Stimulated activated CD8-positive, alpha-beta memory T cell treated with anti-CD3 and anti-CD28 coated beads, Interleukin-4, amount 100 ng/mL, for 4 hours (primary cell): ENCODE measurements at places on chromosomes 5 and 9.

DNA sequence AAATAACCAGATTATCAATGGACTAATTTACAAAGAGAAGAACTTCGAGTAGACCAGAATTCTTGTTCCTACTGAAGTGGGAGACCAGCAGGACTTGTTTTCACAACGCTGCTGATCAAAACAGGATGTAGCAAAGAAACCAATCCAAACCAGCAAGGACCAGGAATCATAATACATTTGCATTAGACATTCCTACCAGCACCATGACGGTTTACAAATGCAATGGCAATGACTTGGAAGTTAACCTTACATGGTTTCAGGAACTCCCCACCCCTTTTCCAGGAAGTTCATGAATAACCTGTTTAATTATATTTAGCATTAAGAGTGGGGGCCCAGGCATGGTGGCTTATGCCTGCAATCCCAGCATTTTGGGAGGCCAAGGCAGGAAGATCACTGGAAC is 100.0 kb downstream of the LPAR1 start:
- DNase-seq, result no peak

DNA sequence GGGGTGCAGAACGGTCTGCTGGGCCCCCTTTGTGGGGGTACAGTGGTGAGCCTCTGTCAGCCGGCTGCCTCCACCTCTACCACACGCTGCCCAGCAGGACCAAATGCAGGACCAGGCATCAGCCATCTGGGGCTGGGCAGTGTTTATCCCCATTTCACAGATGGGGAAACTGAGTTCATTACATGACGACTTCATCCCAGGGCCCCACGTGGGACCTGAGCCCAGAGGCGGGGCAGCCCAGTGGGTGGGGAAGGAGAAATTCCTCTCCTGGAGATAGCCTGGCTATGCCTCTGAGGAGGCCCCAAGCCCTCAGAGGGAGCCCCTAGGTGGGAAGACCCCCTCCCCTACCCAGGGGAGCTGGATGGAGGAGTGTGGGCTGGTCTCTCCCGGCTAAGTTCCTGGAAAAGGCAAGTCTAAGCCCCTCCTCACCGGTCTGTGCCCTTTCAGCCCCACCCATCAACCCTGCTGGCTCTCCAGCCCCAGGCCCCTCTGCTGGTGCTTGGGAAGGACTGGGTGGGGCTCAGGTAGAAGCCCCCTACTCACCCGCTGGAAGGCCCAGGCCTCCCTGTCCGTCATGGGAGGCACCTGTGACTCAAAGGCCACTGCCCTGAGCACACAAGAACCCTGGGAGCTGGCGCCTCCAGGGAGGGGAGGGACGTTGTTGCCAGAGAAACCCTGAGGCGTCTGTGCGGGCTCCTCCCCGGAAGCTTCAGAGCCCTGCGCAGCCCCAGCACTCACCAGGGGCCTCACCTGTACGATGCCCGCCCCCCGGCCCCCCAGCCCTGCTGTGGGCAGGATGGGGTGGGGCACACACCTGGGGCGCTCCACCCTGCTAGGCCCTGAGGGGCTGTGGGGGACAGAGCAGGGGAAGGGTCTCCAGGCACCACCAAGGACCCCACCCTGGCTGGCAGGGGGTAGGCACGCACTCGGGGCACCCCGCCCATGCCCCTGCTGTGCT is 7.4 kb upstream of the CCDC187 start:
- DNase-seq, result no peak

DNA sequence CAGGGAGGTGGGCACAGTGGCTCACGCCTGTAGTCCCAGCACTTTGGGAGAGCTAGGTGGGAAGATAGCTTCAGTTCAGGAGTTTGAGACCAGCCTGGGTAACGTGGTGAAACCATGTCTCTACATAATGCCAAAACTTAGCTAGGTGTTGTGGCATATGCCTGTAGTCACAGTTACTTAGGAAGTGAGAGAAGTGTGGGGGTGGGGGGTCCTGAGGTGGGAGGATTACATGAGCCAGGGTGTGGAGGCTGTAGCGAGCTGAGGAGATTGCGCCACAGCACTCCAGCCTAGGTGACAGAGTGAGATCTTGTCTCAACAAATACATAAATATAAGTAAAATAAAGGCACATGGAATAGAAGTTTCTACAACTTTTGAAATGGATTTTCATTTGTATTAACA is 23.1 kb downstream of the VCAN start:
- DNase-seq, result no peak

DNA sequence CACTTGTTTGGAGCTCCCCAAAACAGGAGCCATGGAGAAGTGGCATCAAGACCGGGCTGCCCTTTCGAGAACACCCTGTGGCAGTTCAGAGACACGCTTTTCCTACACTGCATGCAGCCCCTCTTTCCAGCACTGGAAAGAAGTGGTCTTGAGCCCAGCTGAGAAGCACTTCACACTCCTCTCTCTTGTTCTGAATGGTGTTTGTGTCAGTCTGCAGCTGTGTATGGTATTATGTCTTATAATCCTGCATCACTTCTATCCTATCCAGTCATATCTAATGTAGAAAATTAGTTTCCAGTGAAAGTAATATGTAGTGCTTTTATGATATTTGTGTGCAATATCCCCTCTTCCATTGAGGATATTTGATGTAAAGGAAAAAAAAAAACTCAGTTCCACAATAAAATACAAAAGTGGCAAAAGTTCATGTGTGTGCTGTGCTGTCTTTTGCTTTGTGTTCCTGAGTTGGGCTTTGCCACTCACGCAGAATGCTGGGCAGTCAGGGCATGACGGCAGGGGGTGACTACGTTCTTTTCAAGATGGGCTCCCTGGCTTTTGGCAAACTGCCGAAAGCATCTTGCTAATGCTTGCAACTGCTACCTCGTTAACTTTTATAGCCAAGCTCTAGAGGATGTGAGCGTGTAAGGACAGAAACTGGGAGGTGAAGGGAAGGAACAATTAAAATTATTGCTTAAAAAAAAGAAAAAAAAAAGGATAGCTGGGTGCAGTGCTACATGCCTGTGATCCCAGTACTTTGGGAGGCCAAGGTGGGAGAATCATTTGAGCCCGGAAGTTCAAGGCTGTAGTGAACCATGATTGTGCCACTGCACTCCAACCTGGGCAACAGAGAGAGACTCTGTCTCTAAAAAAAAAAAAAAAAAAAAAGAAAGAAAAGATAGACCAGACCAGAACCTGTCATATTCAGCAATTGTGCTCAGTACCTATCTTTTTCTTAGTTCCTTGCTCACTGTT is 102.2 kb downstream of the MAP1B start:
- no peak for DNase-seq

GRCh38 chr9:97480749-97481148 is 20.7 kb upstream of the TMOD1 start:
- no peak for DNase-seq

DNA sequence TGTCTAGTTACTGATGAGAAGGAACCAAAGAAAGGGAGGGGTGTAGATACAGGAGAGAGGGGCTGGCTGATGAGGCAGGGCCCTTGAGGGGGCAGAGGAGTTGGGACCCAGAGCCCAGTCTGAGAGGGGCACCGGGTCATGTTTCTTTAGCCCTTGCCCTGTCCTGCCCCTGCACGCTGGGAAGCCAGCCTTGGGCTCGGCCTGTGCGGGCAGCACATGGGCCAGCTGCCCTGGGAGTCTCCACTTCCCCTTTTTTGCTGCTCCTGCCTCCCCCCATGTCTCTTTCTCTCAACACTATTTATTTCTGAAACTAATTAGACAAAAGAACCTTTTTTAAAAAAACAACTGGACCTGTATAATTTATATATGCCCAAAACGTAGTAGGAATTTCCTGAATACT is 20.5 kb downstream of the MVB12B start:
- DNase-seq, result no peak

DNA sequence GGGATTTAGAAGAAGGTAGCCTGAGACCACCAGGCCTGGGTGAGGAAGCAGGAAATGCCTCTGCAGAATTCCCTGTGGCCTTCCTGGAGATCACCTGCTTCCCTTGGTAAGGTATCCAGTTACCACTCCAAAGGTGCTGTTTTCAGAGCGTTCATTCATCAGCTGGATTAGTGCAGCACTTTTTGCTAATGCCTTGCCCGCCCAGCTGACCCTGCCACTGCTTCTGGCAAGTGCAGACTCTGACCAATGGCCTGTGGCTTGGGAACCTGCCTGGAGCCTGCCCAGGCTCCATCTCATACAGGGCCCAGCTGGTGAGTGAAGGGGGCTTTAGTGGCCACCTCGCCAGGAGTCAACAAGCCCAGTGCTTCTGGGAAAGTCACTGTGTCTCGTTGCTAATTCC is 48.6 kb downstream of the FOXI1 start:
- no peak for DNase-seq

GRCh38 chr5:110726249-110727024 is at the start of gene TMEM232:
TMEM232 (minus strand) TSS chr5:110726671; CDS start chr5:110667352, 59,319 bp downstream.
- DNase-seq, result peak; percentile 38

DNA sequence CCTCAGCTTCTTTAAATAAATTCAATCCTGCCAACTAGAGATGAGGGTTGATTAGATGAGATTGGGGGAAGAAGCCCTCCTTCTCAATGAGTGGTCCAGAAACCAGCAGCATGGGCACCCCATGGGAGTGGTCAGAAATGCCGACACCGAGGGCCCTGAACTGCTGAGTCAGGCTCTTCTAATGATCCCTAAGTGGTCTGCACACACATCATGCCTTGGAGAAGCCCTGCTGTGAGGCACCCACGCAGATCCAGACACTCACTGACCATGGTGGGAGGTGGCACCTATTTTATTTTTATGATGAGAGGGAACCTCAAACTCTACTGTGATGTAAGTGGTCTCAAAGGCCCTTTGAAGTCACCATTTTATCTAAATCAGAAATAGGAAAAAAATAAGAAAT is 72.3 kb upstream of the BOD1 start:
- DNase-seq, result no peak

- DNase-seq, result no peak
These were observed 65.0 kb downstream of the ST8SIA4 start for GRCh38 chr5:100838048-100838473.

- no peak for DNase-seq
These were observed 143.6 kb upstream of the PITX1 start for GRCh38 chr5:135177591-135177990.

GRCh38 chr5:32503261-32503660 is 58.7 kb upstream of the ZFR start:
- DNase-seq, result no peak

DNA sequence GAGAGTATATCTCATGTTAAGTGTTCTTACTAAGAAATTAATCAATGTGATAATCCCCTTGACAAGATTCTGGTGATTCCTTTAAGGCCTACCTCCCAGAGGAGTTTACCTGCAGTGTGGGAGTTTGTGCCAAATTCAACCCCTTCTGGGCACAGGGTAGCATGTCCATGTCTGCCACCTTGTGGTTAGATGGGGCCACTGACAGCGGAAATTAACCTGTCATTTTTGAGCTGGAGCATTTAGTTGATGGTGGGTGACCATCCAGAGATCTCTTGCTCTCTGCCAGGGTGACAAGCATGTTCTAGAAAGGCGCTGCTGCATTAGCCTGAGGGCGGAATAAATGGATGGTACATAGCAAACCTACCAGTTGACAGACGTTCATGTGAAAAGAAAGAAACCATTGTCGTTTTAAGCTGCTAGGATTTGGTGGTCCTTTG is 132.2 kb downstream of the FBXO4 start:
- peak; percentile 12 for DNase-seq

DNA sequence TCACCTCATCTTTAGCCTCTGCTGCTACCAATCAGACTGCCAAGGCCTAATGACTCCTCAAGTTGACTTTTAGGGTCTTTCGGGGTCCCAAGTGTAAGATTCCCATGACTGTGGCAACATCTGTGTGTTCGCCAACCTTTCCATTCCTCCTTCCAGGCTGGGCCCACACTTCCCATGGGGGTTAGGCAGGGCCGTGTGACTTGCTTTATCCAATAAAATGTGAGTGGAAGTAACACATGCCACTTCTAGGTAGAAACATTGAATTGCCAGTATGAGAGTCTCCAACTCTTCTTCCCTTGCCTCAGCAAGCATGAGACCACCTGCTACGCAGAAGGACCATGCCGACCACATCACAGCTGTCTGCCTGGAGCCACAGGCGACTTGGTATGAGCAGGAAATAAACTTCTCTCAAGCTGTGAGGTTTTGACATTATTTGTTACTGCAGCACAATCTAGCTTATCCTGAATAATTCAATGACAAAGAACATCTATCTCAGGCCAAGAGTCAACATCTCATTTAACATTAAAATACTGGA is 190.4 kb upstream of the IER5L start:
- no peak for DNase-seq

- no peak for DNase-seq
These were observed 1.0 kb downstream of the SIT1 start for GRCh38 chr9:35649431-35650340.

GRCh38 chr5:78953092-78953800 is 31.9 kb downstream of the ARSB start:
- no peak for DNase-seq

DNA sequence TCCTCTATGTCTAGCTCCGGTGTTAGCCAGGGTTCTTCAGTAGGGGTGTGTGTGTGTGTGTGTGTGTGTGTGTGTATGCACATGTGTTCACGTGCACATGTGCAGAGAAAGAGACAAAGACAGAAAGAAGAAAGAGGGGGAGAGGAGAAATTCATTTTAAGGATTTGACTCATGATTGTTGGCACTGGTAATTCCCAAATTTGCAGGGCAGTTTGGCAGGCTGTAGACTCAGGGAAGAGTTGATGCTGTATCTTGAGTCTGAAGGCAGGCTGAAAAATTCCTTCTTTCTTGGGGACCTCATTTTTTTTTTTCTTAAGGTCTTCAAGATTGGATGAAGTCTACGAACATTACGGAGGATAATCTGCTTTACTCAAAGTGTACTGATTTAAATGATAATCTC is 335.7 kb downstream of the NSG2 start:
- DNase-seq, result no peak

DNA sequence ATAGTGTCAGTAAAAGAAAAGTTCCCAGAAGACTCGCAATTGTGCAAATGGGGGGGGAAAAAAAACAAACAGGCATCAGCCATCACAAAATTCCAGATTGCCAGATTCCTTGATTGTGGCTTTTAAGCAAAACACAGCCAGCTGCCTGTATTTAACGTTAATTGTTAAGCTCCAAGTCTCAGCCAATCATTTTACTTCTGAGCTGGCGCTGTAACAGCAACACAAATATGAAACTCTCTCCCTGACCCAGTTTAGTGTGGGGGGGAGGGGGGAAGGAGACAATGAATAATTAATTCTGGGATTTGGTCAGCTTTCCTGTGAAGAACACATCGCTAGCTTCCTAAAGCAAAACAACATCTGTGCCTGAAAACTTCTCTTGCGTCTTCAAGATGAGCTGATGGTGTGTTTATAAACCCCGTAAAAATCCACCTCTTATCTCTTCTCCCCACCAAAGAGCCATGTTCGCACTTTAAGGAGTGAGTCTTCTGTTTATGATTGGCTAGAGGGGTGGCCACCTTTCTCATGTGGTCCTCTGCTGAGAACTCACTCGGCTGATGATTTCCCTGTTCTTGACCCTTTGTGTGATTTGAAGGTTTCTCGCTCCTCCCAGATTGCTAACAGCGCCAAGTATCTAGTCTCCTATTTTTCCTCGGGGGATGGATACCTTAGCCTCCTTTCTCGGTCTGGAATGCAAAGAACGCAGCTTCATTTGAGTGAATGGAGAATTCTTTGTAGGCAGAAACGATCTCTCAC is 160.2 kb upstream of the DAPK1 start:
- DNase-seq, result no peak

DNA sequence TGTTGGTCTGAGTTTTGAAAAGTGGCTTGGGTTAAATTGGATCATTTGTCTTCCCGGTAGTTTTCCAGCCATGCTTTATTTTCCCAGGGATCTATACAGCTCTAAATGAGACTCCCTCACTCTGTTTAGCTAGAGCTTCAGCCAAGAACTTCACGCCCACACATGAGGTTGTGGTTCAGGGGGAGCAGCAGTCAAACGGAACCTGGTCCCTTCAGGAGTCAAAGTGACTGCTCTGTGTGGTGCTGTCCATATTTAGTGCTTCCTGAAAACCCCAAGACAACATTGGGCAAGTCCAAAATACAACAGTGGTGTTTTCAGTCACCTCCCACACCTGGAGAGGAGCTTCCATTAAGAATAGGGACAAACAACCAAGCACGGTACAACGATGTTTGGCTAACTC is 90.5 kb downstream of the ANKH start:
- DNase-seq, result no peak
